Stimulated activated CD8-positive, alpha-beta memory T cell treated with anti-CD3 and anti-CD28 coated beads, Interleukin-4, amount 100 ng/mL, for 1 hour (primary cell): ENCODE measurements at places on chromosomes 12 and 14.

DNA sequence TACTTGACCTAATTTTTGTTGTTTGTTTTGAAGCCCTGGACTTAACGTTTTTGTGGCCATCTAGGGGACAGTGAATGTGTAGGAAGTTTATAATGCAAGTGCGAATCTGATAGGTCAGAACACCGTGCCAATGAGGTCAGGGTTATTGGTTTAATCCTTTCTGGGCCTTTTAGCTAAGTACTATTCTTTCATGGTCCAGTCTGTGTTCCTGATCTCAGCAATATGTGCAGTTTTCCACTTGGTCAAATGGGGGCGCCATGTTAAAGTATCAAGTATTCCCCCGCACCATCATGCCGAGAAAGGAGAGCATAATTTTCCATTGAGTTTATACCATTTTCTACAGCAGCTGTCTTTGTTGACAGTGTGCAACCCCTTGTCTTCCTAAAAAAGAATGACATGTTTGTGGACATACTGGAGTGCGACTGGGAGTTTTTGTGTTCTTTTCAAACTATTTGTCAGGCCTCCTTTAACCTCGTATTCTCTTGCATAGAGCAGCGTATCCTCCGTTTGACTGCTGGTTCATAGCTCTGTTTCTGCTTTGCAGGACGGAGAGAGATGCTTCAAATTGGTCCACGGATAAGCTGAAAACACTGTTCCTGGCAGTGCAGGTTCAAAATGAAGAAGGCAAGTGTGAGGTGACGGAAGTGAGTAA lies 1.3 kb downstream of the AHSA1 start:
- DNase-seq: peak; percentile 16

- peak; percentile 60 for DNase-seq
Measured at GRCh38 chr12:116533343-116534251, 25.6 kb upstream of the MAP1LC3B2 start.

- no peak for DNase-seq
Measured at GRCh38 chr12:64009321-64010068, 165.0 kb downstream of the SRGAP1 start.

- DNase-seq: no peak
Measured at GRCh38 chr14:74697543-74697942, 15.3 kb downstream of the AREL1 start.

- no peak for DNase-seq
Measured at GRCh38 chr12:39777465-39777864, 157.9 kb upstream of the ABCD2 start.

DNA sequence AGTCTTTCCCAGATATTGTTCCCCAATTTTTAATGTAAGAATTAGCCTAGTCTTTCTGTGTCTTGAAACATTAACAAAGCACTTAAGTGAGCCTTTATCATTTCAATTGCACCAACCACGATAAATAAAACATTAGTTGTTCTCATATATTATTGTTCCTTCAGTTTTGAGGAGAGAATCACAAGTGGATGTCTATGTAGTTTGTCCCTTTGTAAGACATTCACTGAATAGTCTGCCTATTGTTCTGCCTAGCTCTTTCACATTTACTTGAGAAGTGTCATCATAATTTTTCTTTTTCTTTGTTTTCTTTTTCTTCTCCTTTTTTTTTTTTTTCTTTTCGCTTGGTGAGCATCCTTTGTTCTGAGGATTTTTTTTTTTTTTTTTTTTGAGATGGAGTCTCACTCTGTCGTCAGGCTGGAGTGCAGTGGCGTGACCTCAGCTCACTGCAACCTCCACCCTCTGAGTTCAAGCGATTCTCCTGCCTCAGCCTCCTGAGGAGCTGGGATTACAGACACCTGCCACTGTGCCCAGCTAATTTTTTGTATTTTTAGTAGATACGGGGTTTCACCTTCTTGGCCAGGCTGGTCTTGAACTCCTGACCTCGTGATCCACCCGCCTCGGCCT lies 129.7 kb downstream of the SYT1 start:
- DNase-seq: no peak

DNA sequence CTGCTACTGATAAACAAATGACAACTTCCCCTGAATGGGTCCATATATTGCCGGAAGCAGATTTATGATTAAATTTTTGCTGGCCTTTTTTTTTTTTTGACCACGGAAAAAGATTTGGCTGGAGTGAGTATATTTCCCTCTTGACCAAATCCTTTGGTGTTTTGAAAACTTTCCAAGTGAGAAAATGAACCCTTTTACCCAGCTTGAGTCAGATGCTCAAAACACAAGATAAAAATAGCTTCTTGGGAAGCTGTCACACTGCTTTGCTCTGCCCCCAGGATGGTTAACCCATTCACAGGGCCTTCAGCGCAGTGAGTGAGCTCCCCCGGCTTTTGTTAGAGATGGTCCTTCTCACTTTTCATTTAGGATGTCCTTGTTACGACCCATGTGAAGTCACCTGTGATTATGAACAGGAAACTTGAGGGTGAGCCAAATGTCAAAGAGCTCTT lies 224.3 kb downstream of the PELI2 start:
- no peak for DNase-seq

- no peak for DNase-seq
Measured at GRCh38 chr14:55398679-55399078, 13.0 kb downstream of the ATG14 start.

DNA sequence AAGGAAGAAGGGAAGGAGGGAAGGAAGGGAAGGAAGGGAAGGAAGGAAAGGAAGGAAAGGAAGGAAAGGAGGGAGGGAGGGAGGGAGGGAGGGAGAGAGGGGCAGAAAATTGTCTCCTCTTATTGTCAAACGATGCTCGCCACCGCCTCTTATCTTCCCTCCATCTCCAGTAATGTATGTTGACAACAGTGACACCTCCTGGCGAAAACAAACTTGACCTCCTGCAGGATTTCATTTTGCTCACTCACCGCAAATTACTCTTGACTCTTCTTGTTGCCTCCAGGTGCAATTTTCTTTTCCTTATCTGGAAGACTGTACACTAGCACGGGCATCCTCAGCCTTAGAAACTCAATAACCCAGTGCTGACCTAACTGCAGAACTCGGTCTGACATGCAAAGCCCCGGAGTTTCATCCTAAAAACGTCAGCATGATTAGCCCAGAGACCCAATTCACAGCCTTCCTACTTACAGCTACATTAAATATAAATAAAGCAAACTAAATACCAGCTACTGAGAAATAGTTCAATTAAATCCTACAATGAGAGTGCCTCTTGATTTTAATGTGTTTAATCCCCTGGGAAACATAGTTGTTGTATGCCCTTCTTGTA lies 512.4 kb upstream of the TMPO start:
- DNase-seq: no peak

DNA sequence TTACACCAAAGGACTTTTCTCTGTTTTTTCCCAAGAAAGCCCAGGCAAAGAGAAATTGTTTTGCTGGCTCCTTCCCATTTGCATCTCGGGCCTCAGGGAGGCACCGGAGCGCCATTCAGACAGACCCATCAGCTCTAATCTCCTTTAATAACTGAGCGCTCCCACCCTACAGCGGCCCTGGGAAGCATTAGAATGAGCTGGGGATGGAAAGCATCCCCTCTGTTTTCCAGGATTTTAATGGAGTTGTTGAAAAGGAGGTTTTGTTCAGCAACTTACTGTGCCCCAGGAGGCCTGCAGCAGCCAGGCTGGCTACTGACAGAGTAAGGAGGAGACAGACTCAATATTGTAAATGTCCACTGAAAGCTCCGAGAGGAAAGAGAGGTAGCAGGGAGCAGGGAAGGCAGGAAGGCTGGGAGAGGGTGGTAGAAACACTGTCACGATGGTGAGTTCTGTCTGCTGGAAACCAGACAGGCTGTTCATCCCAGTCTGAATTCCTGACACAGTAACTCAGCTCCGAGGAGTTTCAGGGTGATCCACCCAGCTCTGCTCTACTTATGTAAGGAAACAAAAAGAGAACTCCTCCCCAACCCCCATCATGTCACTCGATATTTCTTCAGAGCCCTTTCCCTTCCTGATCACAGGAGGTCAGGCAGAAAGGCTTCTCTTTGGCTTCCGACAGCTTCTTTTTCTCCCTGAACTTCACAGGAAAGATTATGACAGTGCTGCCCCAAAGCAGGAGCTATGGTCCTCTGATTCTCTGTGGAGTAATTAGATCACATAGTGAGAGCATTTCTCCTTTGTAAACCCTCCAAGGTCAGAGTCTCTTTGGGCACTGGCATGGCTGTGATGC lies 62.5 kb upstream of the TMEM132D start:
- no peak for DNase-seq

- no peak for DNase-seq
Measured at GRCh38 chr14:42004321-42004720, 397.6 kb downstream of the LRFN5 start.

- no peak for DNase-seq
Measured at GRCh38 chr14:52485350-52485960, 66.8 kb downstream of the TXNDC16 start.
